RWPE1 (cell line): ENCODE measurements at places on chromosomes 6 and 20.
A peak's percentile ranks its signal among the peaks of the same experiment; 100 is the strongest.

- no peak for DNase-seq
These were observed 44.0 kb downstream of the VSTM2L start for GRCh38 chr20:37946946-37947345.

GRCh38 chr6:142932889-142933288 lies 12.1 kb downstream of the HIVEP2 start:
- DNase-seq: no peak

DNA sequence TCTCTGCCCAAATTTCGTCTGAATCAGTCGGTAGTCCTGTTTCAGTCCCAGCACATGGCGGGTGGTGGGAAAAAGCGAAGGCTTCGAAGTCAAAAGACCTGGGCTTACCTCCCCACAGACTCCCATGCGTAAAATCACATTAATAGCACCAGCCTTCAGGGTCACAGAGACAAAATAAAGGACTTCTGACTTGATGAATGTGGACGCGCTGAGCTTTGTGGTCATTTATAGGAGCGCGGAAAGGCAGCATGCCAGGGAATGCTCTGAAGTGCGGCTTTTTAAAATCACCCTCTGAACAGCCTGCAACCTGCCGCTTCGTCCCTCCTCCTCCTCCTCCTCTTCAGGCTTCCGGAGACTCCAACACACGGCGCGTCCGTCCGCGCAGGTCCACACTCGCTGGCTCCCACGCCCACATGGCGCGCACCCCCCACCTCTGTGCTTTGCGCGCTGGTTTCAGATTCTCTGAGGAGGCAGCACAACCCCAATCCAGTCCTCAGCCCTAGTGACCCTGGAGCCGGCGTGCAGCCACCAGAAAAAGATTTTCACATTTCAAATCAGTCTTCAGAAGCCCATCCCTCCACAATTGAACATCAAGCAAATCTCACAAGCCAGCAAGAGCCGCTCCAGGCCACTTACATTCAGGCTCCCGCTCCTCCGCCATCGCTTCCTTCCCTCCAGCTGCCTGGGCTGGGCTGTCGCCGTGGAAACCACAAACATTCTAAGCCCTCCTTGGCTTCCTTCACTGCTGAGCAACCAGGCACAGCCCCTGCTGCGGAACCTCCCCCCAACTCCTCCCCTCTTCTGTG lies at the start of gene C6orf118:
C6orf118 (minus strand) TSS at position 680 of the 806 bp plus-strand sequence; CDS start at position 661, 19 bp downstream.
- peak; percentile 64 for DNase-seq

DNA sequence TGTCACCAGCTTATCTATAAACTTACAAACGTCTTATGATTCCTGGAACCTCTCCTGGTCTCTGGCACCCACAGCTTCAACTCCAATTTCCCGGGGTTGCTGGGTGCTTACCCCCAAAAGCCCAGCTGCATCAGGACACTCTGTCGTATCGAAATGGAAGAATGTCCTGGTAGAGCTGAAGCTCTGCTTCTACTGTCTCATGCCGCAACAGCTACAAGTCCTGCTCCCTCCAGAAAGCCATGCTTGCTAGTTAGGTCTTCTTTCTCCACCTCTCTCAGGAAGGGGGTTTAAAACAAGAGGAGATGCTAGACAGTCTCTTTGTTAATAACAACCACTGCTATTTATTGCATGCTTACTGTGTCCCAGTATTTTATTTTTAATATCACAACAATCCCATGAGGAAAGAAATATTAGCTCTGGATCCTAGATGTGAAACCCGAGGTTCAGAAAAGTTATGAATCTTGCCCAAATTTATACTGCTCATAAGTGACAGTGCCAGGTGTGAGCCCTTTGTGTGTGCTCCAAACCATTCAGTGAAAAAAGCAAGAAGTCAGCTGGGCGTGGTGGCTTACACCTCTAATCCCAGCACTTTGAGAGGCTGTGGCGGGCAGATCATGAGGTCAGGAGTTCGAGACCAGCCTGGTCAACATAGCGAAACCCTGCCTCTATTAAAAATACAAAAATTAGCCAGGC lies 82.3 kb upstream of the GCM1 start:
- DNase-seq: no peak

DNA sequence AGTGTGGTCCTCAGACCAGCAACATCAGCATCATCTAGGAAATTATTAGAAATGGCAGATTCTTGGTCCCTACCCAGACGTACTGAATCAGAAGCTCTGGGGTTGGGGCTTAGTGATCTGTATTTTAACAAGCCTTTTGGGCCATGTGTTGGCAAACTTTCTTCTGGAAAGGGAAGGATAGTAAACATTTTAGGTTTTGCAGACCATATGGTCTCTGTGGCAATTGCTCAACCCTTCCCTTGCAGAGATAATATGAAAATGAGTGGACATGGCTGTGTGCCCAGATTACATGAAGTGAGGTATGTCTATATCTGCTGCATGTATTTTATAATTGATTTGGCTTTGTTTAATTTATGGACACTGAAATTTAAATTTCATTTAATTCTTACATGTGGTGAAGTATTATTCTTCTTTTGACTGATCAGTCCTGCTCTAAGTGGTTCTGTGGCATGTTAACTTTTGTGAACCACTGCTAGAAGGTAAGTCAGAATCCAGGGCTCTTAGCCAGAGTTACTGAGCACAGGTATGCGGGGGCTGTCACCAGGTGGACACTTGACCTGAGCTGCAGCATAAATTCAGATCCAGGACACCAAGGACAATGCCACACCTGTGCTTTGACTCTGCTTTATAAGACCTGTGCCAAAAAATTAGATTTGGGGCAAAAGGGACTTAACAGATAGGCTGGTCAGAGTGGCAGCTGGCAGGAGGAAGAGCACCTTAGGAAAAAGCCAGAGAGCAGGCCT lies 43.2 kb downstream of the LY86 start:
- DNase-seq: no peak

DNA sequence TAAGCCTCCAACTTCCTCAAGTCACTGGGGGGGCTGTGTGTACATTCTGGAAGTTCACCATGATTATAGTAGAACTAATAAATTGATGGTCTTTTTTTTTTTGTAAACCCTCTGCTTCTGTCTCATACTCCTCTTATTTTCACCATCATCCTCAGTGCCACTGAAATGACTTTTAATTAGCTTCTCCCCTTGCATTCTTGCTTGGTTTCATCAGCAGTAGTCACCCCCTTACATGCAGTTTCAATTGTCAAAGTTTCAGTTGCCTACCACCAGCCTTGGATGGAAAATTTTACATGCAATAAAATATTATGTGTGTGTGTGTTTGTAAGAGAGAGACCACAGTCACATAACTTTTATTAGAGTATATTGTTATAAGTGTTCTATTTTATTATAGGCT lies 175.8 kb upstream of the BMP5 start:
- DNase-seq: no peak

DNA sequence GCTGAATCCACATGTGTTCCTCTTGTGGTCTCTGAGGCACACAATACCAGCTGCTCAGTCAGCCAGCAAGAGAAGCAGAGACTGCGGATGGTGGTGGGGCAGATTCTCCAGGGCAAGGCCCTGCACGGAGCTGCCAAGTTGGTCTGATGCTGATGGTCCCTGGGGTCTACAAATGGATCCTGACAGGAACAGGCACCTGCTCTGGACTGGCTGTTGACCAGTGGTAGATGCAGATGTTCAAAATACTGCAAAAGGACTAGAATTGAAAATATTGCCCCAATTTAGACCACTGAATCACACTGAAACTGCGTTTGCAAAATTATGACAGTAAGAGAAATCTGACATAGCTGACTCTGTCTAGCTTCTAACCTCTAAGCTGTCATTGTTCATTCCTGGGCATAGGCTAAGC lies 29.6 kb upstream of the TUBB2A start:
- no peak for DNase-seq

DNA sequence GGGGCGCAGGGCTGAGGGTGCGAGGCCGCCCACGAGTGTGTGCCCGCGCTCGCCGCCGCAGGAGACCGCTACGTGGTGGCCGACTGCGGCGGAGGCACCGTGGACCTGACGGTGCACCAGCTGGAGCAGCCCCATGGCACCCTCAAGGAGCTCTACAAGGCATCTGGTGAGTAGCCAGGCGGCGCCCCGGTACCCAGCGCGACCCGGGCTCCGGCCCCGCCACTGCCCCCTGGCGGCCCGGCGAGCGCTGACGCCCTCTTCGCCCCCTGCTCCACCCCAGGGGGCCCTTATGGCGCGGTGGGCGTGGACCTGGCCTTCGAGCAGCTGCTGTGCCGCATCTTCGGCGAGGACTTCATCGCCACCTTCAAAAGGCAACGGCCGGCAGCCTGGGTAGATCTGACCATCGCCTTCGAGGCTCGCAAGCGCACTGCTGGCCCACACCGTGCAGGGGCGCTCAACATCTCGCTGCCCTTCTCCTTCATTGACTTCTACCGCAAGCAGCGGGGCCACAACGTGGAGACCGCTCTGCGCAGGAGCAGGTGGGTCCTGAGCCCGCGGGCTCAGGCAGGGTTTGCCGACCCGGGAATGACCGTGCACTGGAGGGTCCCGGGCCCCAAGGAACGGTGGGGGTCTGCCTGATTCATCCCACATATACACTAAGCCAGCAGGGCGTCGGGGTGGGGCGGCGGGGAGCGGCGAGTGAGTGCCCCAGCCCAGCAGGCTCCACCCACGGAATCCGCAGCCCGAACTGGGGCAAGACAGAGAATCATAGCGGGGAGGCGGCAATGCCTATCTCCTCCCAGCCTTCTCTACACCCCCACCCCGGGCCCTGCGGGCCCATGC lies 17.4 kb downstream of the HSPA12B start:
- DNase-seq: peak; percentile 61

GRCh38 chr6:88311561-88311960 lies 145.4 kb upstream of the CNR1 start:
- no peak for DNase-seq

GRCh38 chr20:10705801-10706459 lies 32.1 kb upstream of the JAG1 start:
- peak; percentile 94 for DNase-seq

DNA sequence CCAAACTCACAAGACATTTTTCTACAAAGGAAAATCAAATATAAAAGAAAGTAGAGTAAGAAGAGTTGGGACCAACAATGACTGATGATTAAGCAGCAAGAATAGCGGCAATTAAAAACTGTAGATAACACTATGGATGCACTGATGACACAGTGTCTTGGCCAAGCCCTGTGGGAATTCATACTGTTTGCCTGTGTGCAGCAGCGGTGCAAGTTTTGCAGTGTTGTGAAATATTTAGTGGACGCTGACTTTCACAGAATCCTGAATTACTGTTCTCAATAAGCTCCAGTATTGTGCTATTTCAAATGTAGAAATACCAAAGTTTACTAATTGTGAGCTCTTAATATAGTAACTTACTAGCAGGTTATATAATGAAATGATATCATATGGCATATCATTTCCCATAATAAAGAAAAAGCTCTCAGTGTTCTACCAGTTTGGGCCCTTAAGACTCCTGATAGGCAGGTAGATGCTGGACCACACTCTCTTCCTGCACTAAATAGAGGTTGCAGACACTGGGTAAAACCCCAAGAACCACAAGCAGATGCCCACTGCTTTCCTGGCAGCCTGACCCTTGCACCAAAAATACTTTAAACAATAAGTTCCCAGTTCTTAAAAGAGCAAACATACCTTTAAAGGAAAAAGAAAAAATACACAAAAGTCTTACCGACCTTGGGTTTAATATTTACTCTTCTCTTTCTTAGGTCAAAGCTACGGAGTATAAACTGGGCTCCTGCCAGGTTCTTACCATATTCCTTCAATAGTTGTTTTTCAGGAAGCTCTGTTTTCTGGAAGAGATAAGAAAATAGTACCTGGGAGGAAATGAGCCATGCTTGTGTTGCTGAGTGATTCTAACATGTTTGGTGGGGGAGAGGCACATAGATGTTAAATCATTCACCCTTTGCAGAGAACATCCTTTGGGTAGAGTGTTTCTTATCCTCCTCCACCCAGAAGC lies 41.6 kb downstream of the ANKEF1 start:
- peak; percentile 35 for DNase-seq

DNA sequence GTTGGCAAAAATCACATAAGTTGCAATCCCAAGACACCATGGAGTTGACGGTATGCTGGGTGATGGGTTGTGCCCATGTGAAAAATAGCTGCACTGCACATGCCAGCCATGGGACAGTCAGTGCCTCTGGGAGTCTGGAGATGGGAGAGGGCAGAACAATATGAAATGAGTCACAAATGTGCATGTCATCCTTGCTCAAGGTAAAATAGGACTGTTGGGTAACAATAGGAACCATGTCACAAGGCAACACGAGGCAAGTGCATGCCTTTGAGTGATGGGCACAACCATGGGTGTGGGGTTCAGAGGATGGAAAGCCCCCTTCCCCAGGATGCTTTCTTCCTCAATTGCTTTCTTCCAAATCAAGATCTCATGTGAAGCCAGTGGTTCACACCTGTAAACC lies 70.5 kb upstream of the PIM1 start:
- DNase-seq: no peak

DNA sequence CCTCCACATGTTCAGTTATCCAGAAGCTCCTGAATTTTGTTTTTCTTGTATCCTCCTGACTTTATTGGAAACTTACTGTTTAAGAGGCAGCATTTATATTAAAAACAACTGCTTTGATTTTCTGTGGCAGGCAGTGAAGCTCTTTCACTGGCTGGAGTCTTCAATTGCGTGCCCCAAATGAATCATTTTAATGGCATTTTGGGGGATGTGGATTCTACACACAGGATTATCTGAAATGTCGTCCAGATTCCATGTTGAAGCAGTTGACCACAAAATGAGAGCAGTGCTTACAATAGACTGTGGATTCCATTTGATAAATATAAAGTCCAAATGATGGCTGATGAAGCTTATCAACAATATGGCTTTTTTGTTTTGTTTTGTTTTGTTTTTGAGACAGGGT lies 41.0 kb upstream of the HIVEP1 start:
- no peak for DNase-seq

DNA sequence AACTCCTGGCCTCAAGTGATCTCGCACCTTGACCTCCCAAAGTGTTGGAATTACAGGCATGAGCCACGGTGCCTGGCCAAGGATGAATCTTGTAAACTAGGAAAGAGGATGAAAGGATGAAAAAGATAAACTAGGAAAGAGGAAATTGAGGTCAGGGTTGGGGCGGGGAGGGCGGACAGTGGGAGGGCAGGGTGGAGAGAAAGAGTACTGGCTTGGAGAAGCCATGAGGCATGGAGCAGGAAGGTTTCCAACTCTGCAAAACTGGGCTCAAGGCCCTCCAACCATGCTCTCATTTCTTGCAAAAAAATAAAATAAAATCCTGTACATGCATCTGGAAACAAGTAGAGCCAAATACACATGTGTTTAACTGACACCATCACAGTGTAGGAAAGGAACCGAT lies 256.6 kb upstream of the SGK1 start:
- no peak for DNase-seq

DNA sequence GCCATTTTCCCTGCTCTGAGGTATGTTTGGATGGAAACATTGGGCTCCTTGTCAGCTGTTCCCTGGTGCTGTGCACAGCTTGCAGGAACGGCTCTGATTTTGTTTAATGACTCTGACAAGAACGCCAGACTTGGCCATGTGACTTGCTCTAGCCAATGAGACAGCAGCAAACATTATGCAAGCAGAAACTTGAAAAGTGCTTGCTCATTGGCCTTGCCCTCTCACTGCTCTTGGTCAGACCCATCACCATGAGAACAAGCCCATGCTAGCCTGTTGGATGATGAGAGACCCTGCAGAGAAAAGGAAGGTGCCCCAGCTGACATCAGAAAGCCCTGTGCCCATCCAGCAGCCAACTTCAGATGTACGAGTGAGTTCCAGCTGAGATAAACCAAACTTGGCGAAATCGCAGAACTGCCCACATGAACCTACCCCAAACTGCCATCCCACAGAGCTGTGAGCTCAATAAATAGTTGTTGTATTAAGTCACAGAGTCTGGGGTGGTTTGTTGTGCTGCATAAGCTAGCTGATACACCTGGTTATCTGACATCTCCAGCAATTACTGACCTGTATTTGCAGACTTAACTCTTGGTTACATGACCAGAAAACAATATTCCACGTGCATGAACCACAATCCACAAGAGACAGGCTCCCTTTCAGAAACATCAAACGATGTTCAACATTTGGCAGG lies 96.9 kb downstream of the JPH2 start:
- peak; percentile 96 for DNase-seq
